ENCODE measurements at places on chromosomes 4 and X.

DNA sequence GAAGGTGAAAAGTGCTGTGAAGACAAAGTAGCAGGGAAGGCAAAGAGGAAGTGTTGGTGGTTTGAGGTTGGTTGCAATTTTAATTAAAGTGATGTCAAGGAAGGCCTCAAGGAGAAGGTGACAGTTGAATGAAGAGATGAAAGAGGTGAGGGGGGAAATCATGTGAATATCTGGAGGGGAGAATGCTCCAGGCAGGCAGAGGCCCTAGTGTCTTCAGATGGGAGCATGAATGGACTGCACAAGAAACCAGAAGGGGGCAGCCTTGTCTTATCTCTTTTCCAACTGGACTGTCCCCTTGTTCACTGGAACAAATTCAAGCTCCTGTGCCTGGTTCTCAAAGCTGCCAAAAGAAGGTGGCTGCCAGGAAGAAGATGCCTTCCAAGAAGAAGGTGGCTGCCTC, 68.4 kb downstream of the MAOB start:
- DNase-seq = no peak

DNA sequence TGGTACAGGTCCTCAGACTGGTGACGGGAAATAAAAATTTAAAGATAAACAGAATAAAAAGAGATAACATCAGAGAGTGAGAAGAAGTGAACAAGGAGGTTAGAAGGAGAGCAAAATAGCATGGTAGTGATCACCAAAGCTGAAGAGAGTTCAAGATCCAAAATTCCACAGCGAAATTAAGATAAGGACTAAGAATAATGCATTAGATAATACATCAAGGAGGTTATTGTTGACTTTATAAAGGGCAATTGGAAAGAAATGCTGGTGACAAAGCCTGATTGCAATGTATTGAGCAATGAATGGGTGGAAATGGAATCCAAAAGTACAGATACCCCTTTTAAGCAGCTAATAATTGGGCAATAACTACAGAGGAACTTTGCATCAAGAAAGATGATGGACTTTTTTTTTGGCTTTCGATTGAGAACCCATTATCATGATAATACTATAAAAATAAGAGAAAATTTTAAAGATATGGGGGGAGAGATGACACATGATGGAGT, 101.6 kb upstream of the MAP9 start:
- DNase-seq = no peak

- DNase-seq = no peak
Measured at GRCh38 chr4:2696423-2696822, 59.7 kb downstream of the TNIP2 start.

GRCh38 chrX:69172937-69173336, 7.7 kb upstream of the PJA1 start:
- no peak for DNase-seq

- no peak for DNase-seq
Measured at GRCh38 chr4:123838474-123838873, 441.9 kb downstream of the SPRY1 start.

GRCh38 chrX:114985967-114986592, 31.3 kb downstream of the IL13RA2 start:
- no peak for DNase-seq

DNA sequence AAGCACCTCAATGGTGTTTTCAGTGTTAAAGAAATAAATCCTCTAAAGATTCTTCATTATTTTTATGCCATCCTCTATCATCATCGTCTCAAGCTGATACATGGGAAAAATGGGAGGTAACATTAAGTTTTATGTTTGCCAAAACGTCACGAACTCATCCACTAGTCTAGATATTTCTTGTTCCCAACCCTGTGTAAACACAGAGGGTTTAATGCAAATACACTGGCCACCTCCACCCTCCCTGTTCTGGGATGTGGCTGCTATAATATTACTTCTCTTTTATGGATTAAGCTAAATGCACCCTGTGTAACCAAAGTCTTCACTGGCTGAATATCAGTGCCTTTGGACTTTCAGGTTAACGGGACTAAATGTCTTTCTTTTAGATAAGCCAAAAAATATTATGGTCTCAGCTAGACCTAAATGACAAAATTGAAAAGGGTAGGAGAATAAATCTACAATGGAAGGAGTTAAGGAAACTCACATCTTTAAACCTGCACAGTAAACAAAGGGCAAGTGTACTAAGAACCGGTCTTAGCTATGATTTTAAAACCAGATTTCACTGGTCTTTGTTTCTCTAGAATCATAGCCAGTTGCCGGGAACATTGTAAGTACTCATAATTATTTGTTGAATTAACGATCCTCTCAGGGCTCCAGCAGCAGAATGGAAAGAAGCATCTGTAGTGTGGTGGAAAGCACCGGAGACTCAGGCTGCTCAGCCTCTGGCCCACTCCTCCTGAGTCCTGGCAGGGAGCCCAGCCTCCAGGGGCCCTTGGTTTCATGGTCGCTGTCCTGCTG, 103.5 kb upstream of the NOCT start:
- DNase-seq = no peak

GRCh38 chr4:5552451-5552850, 155.9 kb downstream of the EVC2 start:
- DNase-seq = no peak

- no peak for DNase-seq
Measured at GRCh38 chr4:16443504-16444088, 217.3 kb upstream of the TAPT1 start.

- no peak for DNase-seq
Measured at GRCh38 chr4:21835712-21836111, 112.9 kb downstream of the KCNIP4 start.

DNA sequence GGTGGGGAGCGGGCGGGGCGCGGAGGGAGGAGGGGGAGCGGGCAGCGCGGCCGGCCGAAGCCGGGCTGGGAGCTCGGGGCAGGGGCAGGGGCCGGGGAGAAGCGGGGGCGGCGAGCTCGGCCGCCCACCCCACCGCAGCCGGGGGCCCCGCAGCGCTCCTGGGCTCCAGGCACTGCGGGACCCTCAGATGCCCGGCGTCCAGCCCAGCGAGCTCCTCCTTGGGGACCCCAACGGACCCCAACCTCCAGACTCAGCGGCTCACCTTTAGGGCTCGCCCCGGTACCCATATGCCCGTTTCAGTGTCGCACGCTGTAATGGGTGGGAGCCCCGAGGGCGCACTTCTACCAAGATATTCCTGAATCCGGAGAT, 357 bp upstream of the ADGRG2 start:
- no peak for DNase-seq

- no peak for DNase-seq
Measured at GRCh38 chrX:148913971-148914370, 413.6 kb downstream of the AFF2 start.

DNA sequence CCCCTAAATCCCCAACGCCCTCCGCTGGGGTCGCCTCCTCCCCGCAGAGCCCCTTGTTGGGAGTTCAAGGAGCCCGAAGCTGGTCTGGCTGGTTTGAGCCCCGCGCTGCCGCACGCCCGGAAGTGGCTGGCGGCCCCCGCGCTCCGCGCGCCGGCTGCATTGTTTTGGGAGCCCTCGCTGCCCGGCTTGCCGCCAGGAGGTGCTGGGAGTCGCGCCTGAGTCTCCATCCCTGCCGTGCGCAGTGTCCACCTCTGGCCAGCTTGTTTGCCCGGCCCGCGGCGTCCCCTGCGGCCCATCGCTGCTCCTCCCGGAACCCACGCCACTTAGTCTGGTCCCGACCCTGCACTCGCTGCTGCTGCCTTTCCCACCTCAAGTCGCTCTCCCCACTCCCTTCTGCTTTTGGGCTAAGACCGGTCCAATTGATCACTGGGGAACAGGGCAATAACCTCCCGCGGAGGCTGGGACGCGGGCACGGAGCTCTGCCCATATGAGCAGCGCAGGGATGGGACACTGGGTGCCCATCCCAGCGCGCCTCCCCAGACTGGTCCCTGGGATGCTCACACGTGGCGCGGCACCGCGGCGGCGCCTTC, 2.2 kb upstream of the SFRP2 start:
- DNase-seq = no peak

DNA sequence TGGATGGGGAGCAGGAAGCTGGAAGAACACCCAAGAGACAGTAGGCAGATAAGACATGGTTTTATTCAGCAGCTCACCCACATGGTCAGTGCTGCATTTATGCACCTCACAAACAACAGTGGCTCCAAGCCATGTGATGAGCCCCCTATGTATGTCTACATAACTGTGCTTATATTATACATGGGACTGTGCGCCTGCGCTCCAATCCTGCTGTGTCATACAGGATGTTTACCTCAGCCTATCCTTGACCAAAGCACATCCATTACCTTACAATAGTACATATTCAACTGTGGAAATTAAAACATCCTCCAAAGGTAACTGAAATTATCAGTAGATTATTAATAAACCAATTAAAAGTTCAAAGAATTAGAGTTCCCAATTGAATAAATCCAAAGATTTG, 44.1 kb upstream of the SGMS2 start:
- DNase-seq = no peak

GRCh38 chr4:144179152-144179739, 38.7 kb upstream of the GYPA start:
- DNase-seq = no peak

DNA sequence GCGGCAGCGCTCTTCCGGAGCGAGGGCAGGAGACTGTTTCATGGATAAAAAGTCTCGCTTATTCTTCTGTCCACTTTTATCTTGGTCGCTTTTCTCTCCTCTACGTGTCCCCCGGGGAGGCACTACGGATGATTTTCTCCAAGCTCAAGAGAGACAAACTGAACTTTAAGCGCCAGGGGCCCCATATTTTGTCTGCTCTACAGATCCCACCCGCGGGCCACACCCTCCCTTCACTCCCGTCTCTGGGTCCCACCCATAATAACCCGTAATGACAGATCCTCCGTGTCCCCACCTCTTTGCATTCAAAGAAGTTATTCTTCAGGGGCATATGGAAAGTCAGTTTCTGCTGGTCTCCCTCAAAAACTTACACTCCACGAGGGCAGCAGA, at the start of gene CORIN:
CORIN (minus strand) TSS at position 160 of the 387 bp plus-strand sequence; CDS start at position 42, 118 bp downstream.
- no peak for DNase-seq

- no peak for DNase-seq
Measured at GRCh38 chrX:8847360-8847759, 46.2 kb upstream of the FAM9A start.

Data from stimulated activated CD8-positive, alpha-beta memory T cell treated with anti-CD3 and anti-CD28 coated beads, Interleukin-2, amount 100 ng/mL, for 1 hour (primary cell).